SJSA1 (cell line): ENCODE measurements at places on chromosomes 11 and 22.
A peak's percentile ranks its signal among the peaks of the same experiment; 100 is the strongest.

GRCh38 chr11:131471976-131472375 lies 101.6 kb downstream of the NTM start:
- DNase-seq, result no peak
- no peaks in the 10 kb centered on the region for H3K4me1 ChIP-seq
- H3K27ac ChIP-seq, result no peak overlapping the region
- no peaks in the 10 kb centered on the region for H3K27me3 ChIP-seq

GRCh38 chr11:210122-210802 lies 2.8 kb downstream of the RIC8A start:
- DNase-seq, result peak; percentile 80
- no peaks in the 10 kb centered on the region for H3K27me3 ChIP-seq
- peaks cover 32% of the 10 kb centered on the region for H3K4me1 ChIP-seq

DNA sequence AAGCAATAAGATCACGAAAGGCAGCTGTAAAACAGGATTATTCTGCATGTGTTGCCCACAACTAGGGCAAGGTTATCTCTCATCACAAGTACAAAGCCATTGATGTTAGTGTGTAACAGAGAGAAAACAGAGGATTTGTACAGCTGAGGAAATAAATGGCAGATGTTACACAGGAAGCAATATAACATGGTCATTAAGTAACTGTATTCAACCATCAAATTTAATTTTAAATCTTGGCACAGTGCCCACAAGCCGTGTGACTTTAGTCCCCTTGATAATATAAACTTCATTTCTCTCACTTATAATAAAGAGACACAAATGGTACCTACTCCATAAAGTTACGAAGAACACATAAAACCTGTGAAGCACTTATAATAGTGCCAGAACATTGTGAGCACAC lies 17.3 kb downstream of the OR51E2 start:
- no peak for DNase-seq
- H3K4me3 ChIP-seq, result no peak overlapping the region
- no peak overlapping the region for H3K27ac ChIP-seq
- no peaks in the 10 kb centered on the region for H3K27me3 ChIP-seq
- H3K4me1 ChIP-seq, result peaks cover 22% of the 10 kb centered on the region
- H3K36me3 ChIP-seq, result no peaks in the 10 kb centered on the region

DNA sequence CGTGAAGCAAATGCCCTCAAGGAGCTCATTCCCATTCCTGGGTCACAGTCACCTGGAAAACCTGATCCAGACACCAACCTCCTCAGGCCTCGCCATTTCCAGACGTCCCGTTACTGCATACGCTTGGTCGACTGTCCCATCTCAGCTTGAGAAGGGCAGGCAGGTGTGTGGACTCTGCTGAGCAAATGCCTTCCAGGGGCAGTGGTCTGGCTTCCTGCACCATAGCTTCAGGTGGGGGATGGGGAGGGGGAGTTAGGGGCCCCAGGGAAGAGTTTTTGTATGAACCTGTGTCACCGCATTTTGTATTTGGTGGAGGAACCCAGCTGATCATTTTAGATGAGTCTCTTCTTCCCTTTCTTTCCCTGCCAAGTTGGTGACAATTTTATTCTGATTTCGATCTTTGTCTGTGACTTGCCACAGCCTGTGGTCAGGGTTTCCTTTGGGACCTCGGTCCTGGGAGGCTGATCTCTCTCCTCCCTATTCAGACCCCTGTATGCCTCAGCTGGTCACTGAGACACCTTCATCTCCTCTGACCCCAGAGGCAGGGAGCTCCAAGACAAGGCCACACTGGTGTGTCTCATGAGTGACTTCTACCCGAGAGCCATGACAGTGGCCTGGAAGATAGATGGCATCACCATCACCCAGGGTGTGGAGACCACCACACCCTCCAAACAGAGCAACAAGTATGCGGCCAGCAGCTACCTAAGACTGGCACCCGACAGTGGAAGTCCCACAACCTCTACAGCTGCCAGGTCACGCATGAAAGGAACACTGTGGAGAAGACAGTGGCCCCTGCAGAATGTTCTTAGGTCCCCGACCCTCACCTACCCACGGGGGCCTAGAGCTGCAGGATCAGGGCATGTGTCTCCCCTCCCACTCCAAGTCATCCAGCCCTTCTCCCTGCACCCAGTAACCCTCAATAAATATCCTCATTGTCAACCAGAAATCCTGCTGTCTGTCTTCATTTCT lies 22.9 kb downstream of the IGLL5 start:
- no peaks in the 10 kb centered on the region for H3K36me3 ChIP-seq
- H3K27ac ChIP-seq, result no peak overlapping the region
- no peaks in the 10 kb centered on the region for H3K4me1 ChIP-seq
- no peak overlapping the region for H3K4me3 ChIP-seq

DNA sequence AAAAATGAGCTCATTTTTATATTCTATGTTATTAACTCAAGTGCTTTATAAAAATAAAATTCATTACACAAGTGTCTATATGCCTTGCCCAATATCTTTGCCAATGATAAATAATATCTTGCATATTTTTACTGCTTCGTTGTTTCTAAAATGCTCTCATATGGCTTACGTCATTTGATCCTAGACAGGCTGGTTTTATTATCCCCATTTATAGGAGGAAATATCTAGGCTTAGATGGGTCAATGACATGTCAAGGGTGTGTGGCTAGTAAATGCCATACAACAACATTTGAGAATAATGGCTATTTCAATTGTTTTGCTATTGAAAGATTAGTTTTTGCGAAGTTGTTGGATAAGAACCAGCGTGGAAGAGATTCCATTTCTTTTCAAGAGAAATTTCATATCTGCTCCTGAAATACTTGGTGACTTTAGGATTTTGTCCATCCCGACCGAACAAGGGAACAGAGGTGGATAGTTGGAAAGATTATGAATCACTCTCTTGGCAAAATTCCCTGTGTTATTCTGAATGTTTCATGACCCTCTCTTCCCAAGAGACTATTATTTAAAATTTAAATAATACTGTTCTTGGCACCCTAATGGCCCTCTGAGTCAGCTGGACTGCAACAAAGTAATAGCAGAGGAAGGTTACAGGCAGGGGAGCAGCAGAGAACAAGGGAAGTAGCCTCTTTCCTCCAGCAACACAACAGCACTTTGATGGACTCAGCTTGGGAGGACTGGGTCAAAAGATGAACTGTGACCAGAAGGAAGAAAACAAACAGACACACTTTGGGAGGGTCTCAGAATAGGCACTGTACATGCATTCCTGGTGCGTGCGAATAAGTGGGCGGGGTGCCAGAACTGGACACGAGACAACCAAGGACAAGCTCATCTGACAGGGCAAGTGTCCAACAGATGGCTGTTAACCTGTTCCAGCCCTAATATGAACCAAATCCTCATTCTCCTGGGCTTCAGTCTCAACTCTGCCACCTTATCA lies 94.5 kb downstream of the ME3 start:
- H3K27me3 ChIP-seq, result no peaks in the 10 kb centered on the region
- no peak overlapping the region for H3K4me3 ChIP-seq
- H3K4me1 ChIP-seq, result peaks cover 26% of the 10 kb centered on the region
- peak; percentile 59 for DNase-seq

DNA sequence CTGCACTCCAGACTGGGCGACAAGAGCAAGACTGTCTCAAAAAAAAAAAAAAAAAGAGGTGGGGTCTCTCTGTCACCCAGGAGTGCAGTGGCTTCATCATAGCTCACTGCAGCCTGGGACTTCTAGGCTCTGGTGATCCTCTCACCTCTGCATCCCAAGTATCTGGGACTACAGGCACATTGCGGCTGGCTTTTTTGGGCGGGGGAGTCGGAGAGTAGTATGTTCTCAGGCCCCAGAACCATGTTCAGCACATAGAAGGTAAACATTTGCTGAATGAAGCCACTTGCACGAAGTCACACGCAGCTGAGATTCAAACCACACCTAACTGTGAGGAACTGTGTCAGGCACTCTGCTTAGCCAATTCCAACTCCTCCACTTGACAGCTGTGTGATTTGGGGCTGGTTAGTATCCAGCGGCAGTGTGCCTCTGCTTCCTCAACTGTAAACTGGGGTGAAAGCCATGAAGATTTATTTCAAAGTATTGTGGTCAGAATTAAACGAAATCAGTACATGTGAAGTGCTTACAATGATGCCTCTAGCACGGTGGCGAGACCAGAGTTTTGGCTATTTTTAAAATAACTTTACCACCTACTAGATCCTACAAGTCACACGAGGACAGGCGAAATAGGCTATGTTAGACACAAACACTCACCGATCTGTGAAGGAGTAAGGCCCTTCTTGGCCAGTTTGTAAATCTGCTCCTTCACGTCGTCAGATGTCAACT lies 789 bp downstream of the RPS13 start:
- no peaks in the 10 kb centered on the region for H3K27me3 ChIP-seq
- peak overlapping the region; percentile 75 for H3K4me3 ChIP-seq
- H3K36me3 ChIP-seq, result peaks cover 46% of the 10 kb centered on the region

- H3K27me3 ChIP-seq, result no peaks in the 10 kb centered on the region
- H3K4me1 ChIP-seq, result no peaks in the 10 kb centered on the region
- no peak overlapping the region for H3K4me3 ChIP-seq
- no peak overlapping the region for H3K27ac ChIP-seq
Measured at GRCh38 chr11:30876663-30877396, 290.7 kb upstream of the MPPED2 start.

GRCh38 chr11:44270403-44271273 lies 39.3 kb downstream of the ALX4 start:
- no peaks in the 10 kb centered on the region for H3K27me3 ChIP-seq
- H3K4me3 ChIP-seq, result peak overlapping the region; percentile 1; the same call in 1 of the 2 replicates
- DNase-seq, result peak; percentile 100
- peak overlapping the region; percentile 84 for H3K27ac ChIP-seq

DNA sequence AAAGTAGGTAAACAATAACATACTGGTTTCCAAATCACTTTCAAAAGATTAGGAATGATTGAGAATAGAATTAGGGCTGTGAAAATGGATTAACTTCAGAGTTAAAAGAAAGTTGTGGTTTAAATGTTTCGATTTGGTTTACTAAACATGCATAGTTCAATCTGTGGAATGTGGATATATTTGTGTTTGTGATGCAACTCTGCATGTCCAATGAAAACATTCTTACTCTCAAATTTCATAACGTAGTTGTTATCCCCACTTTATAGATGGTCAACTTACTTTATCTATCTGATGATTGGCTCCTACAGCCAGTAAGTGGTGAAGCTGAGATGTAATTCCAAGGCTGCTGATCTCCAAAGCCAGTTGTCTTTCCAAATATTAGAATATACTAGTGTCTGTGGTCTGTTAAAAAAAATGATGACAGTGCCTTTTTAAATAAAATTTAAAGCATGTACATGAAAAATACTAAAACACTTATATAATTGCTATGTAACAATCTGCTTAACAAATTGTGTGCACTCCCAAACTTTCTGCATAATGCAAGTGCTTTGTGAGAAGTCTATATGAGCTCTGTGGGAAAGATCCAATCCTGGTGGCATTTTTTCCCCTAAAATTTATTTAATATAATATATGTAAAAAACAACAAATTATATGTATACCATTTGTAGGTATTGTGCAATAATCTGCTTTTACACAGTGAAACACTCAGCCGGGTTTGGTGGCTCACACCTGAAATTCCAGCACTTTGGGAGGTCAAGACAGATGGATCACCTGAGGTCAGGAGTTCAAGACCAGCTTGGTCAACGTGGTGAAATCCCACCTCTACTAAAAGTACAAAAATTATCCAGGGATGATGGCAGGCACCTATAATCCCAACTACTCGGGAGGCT lies 9.7 kb upstream of the SIK3 start:
- H3K27ac ChIP-seq, result no peak overlapping the region
- no peaks in the 10 kb centered on the region for H3K27me3 ChIP-seq
- DNase-seq, result no peak

GRCh38 chr22:38051261-38051660 lies 5.9 kb upstream of the PICK1 start:
- no peak overlapping the region for H3K4me3 ChIP-seq
- no peak for DNase-seq
- no peaks in the 10 kb centered on the region for H3K36me3 ChIP-seq
- H3K27me3 ChIP-seq, result no peaks in the 10 kb centered on the region

GRCh38 chr11:117970400-117971024 lies 15.7 kb upstream of the IL10RA start:
- no peak overlapping the region for H3K27ac ChIP-seq
- H3K36me3 ChIP-seq, result no peaks in the 10 kb centered on the region
- DNase-seq, result no peak
- no peak overlapping the region for H3K4me3 ChIP-seq

- no peak overlapping the region for H3K4me3 ChIP-seq
- H3K27me3 ChIP-seq, result no peaks in the 10 kb centered on the region
- H3K4me1 ChIP-seq, result no peaks in the 10 kb centered on the region
- no peaks in the 10 kb centered on the region for H3K36me3 ChIP-seq
Measured at GRCh38 chr11:16117989-16118756, 238.2 kb downstream of the SOX6 start.

DNA sequence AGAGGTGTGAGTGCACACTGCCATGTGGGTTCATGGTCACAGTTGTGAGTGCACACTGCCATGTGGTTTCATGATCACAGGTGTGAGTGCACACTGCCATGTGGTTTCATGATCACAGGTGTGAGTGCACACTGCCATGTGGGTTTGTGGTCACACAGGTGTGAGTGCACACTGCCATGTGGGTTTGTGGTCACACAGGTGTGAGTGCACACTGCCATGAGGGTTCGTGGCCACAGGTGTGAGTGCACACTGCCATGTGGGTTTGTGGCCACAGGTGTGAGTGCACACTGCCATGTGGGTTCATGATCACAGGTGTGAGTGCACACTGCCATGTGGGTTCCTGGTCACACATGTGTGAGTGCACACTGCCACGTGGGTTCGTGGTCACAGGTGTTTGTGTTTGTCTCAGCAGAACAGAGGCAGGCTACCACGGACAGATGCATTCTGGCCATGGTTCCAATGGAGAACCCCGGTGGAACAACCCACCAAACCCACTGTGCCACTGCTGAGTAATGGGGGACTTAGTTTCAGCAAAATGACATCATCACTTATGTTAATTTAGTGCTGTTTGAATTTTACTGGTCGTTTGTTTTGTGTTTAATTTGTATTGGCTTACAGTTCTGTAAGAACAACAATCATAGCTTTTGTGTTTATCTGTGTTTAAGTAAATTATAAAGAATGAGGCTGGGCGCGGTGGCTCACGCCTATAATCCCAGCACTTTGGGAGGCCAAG lies 57.2 kb downstream of the RPS6KA4 start:
- DNase-seq, result no peak
- H3K4me3 ChIP-seq, result no peak overlapping the region
- peaks cover 19% of the 10 kb centered on the region for H3K27me3 ChIP-seq
- no peaks in the 10 kb centered on the region for H3K36me3 ChIP-seq
- H3K27ac ChIP-seq, result no peak overlapping the region

GRCh38 chr11:64122411-64123410 lies 43.2 kb downstream of the MACROD1 start:
- DNase-seq, result no peak
- H3K27ac ChIP-seq, result no peak overlapping the region
- H3K36me3 ChIP-seq, result no peaks in the 10 kb centered on the region
- peaks cover 11% of the 10 kb centered on the region for H3K4me1 ChIP-seq

DNA sequence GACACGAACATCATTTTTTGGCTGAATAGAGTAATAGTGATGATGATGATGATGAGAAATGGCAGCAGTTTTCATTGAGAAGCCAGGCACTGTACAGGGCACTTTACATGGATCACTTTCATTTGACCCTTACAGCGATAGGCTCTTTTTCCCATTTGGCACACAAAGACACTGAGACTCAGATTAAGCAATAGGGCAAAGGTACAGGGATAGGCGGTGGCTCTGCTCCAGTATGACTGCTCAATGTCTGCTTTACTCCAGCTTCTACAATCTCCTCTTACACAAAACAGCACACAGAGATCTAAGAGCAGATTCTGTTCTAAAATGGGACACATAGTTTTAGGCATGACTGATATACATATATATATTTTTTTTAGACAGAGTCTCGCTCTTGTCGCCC lies 40.6 kb downstream of the MPPED2 start:
- no peak overlapping the region for H3K27ac ChIP-seq
- no peak for DNase-seq
- no peaks in the 10 kb centered on the region for H3K4me1 ChIP-seq
- H3K4me3 ChIP-seq, result no peak overlapping the region

GRCh38 chr22:49156662-49157285 lies 670.9 kb downstream of the BRD1 start:
- no peaks in the 10 kb centered on the region for H3K27me3 ChIP-seq
- H3K36me3 ChIP-seq, result no peaks in the 10 kb centered on the region
- no peaks in the 10 kb centered on the region for H3K4me1 ChIP-seq
- no peak overlapping the region for H3K27ac ChIP-seq
- H3K4me3 ChIP-seq, result no peak overlapping the region
